CD4-positive, alpha-beta T cell treated with Interleukin-10 for 1 hour (primary cell): ENCODE measurements at places on chromosomes 6 and 20.

DNA sequence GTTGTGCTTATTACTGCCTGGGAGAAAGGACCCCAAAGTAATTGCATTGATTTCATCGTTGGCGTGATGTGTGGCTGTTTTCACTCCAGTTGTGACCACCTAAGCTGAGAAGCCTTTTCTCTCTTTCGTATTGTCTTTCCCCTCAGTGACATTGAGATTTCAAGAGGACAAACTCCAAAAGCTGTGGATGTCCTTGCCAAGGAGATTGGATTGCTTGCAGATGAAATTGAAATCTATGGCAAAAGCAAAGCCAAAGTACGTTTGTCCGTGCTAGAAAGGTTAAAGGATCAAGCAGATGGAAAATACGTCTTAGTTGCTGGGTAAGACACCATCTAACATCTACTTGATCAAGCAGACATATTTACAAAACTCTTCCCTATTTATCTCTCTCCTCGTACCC is 60.5 kb downstream of the MTHFD1L start:
- no peak for DNase-seq

GRCh38 chr6:72944660-72945059 is 280.6 kb downstream of the KHDC1L start:
- DNase-seq: no peak

GRCh38 chr6:36347621-36348020 is 10.9 kb upstream of the BNIP5 start:
- no peak for DNase-seq

- DNase-seq: no peak
Observed at GRCh38 chr6:79436241-79436640, 101.0 kb downstream of the LCA5 start.

- DNase-seq: no peak
Observed at GRCh38 chr6:123434186-123434585, 202.6 kb downstream of the TRDN start.

DNA sequence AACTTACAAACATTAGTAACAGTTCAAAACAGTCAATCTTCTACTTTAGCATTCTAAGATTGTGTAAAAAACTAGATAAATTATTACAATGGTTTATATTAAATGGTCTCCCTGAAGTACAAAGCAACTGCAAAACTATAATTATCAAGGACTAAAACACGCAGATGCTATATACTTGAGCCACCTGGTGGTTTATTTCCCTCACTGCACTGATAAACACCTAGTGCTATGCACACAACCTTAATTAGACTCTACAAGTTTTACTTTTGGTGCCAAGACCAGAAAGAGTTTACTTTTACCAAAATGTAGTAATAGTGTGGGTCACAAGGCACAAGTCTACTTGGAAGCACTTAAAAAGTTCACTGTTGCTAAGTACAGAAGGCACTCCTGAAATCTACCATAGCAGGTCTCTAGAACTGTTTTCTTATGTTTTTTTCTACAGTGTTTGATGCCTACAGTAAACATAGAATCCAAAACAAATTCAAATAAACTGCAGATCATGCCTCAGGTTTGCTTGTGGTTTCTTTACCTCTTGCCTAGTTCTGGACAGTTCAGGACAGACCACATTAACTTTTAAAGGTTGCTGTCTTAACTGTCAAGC is 49.2 kb downstream of the GMDS start:
- DNase-seq: peak; percentile 57

DNA sequence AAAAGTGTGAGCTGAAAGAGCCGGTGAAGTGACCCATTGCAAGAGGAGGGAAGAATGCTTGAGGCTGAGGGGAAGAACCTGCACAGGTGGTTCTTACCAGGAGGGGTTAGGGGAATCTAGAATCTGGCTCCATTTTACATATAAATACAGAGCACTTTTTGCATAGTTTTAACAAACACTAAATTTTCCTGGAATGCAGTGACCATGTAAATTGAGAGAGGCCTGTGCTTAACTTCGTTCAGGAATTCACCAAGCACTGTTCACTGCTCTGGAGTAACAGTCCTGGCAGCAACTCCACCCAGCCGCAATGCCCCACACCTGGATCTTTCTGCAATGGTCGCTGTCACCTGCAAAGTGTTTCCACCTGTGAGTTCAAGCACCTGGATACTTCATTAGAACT is 13.2 kb upstream of the RIPOR3 start:
- DNase-seq: no peak

- no peak for DNase-seq
Observed at GRCh38 chr6:127053032-127053874, 65.2 kb upstream of the RSPO3 start.
